ENCODE measurements at places on chromosomes 2 and 18.

DNA sequence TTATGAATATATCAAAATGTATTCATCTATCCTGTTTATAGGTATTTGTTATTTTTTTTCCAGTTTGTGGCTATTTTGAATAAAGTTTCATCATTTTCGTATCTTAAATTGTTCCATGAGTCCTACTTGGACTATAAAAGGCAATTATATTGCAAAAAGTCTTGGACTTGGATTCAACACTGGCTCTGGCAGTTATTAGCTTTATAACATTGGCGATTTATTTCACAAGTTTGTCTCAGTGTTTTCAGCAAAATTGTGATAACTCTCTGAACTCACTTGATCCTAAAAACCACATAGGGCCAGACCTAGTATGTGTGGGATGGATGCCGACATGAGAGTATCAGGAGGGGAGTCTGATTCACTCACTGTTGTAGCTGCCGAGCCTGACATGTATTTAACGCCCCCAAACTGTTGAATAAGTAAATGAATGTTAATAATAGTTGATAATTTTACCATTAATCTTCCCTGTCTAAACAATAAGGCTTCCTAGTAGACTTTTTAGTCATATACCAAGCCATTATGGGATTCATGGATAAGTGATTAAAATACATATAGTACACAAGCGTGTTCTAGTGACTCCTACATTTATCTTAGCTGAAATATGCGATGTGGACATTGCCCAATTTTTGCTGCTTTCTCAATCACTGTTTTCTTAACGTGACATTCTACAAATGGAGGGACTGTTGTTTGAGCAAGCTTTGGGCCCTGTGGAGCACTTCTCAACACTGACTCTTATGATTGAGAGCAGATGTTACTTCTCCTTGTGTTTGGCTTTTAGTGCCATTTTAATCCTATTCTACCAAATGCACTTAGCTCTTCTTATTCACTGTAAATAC, 907.6 kb downstream of the EPHA4 start:
- DNase-seq: no peak

GRCh38 chr2:113298176-113298575, 19.5 kb upstream of the PAX8 start:
- no peak for DNase-seq

DNA sequence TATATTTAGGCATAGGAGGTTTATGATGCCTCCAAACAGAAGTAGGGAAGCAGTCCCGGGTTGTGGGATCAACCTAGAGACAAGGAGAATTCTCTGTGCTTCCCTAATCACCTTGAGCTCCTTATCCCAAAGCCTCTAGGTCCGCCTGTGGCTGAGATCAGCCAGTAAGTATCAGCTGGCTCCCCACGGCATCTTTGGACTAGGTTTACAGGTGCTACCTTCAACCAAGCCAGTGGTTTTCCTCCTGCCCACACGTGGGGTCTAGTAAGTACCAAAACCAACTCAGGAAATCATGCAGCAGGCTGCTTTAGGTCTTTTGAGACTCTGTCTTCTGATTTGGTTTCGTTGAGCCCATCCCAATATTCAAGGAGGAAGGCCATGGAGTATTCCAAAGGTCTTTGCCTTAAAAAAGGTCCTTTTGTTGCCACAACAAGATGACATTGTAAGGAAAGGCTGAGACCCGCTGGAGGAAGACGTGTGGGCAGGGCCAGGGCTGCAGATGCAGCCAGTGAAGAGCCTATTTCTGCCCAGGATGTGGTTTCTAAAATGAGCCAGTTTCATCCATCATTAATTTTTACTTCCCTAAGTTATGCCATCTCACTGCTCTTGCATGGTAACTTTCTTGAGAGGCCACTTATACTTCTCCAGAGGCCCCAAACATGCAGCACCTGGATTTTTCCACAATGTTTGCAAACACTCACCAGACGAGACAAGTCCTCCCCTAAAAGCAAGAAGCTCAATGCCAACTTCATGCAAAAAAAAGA, 248.7 kb downstream of the RNF152 start:
- DNase-seq: no peak

DNA sequence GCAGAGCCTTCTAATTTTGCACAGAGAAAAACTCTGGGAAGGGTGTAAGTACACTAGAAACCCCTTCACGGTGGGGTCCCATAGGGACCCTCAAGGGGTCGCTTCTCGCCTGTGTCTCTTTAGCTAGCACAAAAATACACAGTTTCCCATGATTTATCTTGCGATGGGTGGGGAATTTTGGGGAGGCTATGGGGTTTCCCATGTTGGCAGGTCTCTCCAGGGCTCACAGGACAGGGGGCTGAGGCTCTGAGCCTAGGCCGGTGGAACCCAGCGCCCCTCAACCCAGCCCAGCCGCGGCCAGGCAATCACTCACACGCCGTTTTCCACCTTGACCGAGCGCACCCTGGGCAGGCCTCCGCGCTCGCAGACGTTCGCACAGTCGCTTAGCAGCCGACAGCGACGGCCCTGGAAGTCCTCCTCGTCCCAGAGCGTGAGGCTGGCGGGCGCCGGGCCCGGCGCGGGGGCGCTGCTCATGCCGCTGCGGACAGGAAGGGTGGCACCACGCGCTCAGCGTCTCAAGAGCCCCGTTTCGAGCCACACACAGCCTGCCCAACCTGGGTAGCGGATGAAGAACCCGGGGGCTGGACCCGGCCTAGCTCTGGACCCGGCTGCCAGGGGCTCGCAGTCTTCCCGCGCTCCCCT, 398 bp downstream of the CRYBA2 start:
- DNase-seq: no peak

DNA sequence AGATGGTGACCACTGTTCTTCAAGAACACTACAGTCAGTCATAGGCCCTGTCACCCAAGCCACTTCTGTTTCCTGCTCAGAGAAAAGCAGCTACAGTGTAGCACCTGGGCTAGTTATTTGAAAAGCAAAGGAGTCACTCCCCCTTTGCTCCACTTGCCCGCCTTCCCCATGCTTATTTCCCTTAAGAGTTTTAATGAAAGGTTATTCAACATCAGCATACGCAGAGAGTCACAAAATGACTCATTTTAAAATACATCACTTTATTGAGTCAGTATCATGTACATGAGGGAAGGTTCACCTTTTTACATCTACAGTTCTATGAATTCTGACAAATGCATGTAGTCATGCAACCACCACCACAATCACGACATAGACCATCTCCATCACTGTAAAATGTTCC, 71.3 kb downstream of the TNFRSF11A start:
- no peak for DNase-seq

- DNase-seq: no peak
These were observed 55.1 kb downstream of the CDH19 start for GRCh38 chr18:66548747-66549146.
